Dorsolateral prefrontal cortex (tissue), 122 donors: ENCODE measurements at places on chromosomes 3 and 15.

- DNase-seq = no peak
Measured at GRCh38 chr3:32734756-32735155, 49.8 kb downstream of the CNOT10 start.

GRCh38 chr3:110384601-110385000 is 687.0 kb upstream of the NECTIN3 start:
- no peak for DNase-seq

- DNase-seq = no peak
Measured at GRCh38 chr3:13493867-13494441, 13.8 kb downstream of the HDAC11 start.

DNA sequence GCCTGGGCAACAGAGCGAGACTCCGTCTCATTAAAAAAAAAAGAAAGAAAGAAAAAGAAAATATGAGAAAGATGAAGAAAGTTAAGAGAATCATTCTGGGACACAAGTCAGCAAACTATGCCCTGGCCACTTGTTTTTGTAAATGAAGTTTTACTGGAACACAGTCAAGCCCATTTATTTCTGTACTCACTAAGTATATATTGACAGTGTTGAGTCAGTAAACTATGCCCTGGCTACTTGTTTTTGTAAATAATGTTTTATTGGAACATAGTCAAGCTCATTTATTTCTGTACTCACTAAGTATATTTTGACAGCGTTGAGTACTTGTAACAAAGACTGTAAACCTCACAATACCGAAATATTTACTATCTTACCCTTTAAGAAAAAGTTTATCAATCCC is 42.2 kb upstream of the SIN3A start:
- DNase-seq = no peak
